Kidney tubule cell (primary cell): ENCODE measurements at places on chromosomes 12 and 14.

GRCh38 chr14:34817768-34818167, 57.4 kb downstream of the BAZ1A start:
- no peak for DNase-seq

GRCh38 chr14:33602396-33602795, 348.5 kb downstream of the EGLN3 start:
- DNase-seq, result no peak

GRCh38 chr14:53943751-53944083, 12.9 kb downstream of the BMP4 start:
- no peak for DNase-seq

- no peak for DNase-seq
These were observed 256.3 kb upstream of the RGS6 start for GRCh38 chr14:71675900-71676287.

DNA sequence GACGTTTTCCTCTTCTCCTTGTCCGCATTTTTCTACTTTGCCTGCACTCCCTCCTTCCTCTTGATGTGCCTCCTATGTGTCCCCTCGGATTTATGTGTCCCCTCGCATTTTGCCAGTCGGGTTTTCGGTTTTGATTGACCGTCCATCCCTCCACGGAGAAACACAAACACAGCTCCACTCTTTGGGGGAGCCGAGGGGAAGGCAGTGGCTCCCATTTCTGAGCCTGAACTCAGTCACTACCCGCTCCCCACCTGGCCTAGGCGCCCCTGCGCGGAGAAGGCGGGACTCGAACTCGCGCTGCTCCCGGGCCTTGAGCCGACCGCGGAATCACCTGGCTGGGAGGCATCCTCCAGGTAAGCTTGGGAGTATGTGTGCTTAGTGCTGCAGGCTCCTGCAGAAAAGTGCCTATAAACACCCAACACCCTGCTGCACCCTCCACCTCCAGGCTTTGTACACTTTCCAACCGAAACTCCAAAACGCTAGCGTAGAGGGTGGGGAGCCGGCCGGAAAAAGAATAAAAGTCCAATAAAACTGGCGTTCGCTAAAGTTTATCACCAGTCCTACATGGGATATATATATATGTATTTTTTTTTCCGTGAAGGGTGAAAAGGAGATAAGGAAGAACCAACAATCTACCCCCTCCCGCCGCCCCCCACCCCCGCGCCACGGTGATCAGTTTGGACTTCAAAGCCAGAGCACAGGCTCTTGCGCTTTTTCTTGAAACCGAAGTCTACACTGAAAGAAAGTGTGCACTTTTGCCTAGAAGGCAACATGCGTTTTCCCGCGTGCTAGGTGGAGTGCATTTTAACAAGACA, 3.3 kb upstream of the CCND2 start:
- DNase-seq, result no peak

GRCh38 chr12:116380108-116380507, 102.6 kb upstream of the MED13L start:
- no peak for DNase-seq

DNA sequence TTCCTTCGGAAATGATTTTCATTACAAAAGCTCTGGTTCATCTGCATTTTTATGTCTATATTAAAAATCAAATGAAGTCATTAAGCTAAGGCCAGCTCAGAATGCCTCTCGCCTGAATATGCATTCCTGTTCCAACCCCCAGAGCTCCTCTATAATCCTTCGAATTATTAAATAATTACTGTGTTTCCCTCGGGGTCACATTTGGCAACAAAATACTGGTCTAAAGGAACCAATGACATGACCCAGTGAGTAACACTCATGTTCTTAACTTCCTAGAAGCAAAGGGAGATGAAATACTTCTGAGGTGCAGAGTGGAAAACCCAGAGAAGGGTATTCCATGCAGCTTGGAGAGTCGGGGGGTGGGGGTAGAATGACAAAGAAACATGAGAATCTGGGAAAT, 68.3 kb downstream of the FOXN3 start:
- DNase-seq, result no peak

- DNase-seq, result peak; percentile 18
These were observed 279.9 kb upstream of the FAR2 start for GRCh38 chr12:28869197-28869596.

GRCh38 chr14:24710403-24711112, 76.6 kb upstream of the GZMB start:
- DNase-seq, result peak; percentile 51

GRCh38 chr14:68586896-68587751, 205.7 kb downstream of the ZFP36L1 start:
- DNase-seq, result no peak

DNA sequence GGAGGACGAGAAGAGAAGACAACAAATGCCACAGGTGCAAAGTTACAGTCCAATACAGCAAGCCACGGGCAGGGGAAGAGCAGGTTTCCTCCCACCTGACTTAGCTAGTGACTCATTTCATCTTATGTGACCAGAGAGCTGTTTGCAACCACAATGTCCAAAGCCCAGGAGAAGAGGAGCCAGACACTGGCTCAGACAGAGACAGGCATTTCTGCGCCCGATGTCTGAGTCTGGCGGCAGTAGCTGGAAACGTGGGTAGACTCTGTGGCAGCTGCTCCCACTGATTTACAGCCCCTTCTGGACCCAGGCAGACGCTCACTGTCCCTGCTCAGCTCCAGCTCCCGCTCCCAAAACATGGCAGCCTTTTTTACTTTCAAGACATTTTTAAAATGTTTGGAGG, 60.0 kb downstream of the CHGA start:
- peak; percentile 55 for DNase-seq

DNA sequence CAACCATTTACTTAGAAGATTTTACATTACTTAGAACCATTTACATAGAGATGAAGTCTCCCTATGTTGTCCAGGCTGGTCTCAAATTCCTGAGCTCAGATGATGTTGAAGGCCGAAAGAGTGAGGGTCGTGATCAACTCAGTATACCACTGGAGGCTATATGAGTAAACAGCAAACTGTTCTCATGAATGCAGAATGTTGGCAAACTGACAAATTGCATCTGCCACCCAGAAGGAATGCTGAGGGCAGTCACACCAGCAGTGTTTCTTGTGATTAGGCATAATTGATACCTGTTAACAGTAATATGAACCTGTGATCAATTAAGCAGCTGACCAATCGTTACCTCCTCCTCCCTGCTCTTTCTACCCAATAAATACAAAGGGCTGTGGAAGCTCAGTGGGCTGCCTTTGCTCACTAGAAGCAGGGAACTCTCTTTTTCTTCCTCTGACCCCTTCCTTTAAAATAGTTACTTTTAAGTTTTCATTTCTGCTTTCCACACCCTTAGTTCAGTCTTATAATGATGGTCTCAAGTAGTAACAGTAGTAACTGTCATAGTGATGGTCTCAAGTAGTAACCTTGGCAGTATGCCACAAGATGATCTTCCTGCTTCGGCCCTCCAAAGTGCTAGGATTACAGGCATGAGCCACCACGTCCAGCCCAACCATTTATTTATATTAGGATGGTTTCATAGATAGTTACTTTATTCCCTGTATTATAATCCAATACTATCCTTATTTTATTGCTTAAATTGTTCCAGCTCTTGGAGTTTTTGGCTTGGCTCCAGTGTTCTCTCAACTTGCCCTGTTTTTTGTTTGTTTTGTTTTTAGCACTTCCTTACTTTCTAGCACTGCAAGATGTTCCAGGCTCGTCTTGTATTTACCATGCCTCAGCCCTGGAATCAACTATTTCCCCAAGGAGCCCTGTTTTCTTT, 25.8 kb downstream of the LIMA1 start:
- DNase-seq, result peak; percentile 49

GRCh38 chr12:52903285-52903854, 1.5 kb downstream of the KRT8 start:
- peak; percentile 79 for DNase-seq

GRCh38 chr14:58272588-58273372, 25.6 kb upstream of the ARID4A start:
- peak; percentile 69 for DNase-seq

GRCh38 chr14:97873291-97873690, 1076.1 kb downstream of the VRK1 start:
- no peak for DNase-seq

DNA sequence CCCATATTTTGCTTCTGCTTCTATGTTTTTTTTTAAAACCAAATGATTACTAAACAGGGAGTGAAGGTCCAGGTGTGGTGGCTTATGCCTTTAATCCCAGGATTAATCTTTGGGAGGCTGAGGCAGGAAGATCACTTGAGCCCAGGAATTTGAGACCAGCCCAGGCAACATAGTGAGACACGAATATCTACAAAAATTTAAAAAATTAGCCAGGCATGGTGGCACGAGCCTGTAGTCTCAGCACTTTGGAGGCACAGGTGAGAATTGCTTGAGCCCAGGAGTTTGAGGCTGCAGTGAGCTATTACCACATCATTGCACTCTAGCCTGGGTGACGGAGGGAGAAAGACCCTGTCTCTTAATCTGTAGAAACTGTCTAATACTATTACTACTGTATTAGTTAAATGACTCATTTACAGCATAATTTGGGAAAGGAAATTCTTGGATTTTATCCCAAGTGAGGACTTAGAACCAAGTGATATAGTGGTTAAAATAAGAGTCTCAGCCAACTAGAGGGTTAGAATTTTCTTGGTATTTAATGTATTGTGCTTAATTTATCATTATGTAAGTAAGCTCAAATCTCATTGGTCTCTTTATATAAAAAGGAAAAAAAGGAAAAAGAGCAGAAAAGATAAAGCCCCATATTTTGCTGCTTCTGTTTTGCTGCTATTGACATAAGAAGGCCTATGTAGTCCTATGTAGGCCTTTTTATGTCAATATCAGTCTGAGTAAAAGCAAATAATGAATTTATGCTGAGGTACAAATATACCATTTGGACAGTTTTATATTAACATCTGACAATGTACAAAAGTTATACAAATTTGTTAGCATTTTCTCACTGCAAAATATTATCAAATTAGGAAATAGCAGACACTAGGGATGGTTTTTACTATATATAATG, 163.4 kb downstream of the RAD51B start:
- DNase-seq, result no peak

DNA sequence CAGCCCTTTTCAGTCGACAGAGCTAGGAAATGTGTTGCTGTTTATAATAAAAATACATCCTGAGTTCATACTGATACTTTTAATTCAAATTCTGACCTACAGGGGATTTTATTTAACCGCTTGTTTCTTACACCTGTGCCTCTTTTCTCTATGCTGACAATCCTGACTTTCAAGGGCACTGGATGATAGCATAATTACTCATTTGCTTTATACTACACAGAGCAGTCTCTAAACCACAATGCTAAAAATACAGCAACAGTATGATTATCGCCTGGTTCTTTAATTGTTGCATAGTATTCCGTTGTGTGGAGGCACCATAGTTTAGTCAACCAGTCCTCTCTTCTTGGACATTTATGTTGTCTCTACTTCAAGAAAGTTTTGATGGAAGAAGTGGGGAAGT, 372.9 kb downstream of the DPF3 start:
- peak; percentile 5 for DNase-seq

GRCh38 chr12:106903241-106903945, 52.3 kb upstream of the TMEM263 start:
- peak; percentile 69 for DNase-seq

- no peak for DNase-seq
These were observed 26.6 kb downstream of the RASSF3 start for GRCh38 chr12:64636856-64637255.

DNA sequence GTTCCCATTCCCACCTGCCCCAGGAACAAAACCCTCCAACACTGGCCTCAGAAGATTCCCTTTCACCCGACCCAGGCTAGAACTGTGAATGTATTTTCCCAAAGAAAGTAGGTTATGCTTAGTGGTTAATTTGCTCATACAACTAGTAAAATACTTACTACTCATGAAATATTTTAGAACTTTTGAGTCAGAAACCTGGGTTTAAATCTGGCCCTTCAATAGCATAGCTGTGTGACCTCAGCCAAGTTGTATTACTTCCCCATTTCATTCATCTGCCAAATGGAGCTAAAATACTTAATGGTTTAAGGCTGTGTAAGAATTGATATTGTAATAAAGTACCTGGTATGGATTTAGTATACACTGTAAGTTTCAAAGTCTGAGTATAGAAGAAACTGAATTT, 69.1 kb upstream of the DNM1L start:
- DNase-seq, result no peak

DNA sequence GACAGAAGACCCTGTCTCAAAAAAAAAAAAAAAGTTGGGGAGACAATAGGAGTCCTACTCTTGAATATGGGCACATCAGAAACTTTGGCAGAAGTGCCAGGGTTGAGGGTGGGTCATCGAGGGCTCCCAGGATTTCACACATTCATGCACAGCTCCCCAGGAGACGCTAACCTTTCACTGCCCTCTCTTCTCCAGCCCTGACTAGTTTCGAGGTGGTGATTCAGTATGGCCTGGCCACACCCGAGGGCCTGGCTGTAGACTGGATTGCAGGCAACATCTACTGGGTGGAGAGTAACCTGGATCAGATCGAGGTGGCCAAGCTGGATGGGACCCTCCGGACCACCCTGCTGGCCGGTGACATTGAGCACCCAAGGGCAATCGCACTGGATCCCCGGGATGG, 29.4 kb upstream of the LRP1-AS start:
- DNase-seq, result peak; percentile 19
